HTR-8/SVneo (cell line): ENCODE measurements at places on chromosomes 3 and 15.

- no peak for DNase-seq
These were observed 6.3 kb upstream of the ADAMTS9 start for GRCh38 chr3:64694114-64694513.

DNA sequence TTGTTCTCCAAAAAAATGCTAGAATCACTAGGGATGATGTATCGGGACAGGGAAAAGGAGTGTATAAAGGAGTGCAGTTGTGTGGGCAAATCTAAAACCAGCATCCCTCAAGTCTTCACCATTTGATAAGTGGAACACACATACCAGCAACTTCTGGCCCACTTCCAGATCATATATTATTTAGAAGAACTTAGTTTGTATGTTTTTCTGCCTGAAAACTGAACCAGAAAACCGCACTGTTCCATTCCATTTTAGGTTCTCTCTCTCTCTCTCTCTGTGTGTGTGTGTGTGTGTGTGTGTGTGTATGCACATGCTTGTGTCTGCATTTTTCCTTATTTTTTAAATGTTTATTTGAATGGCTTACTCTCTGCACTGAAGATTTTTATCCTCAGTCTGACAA, 93.5 kb downstream of the SERPINI1 start:
- DNase-seq = no peak

- DNase-seq = no peak
These were observed 30.3 kb downstream of the CDC25A start for GRCh38 chr3:48157950-48158376.

GRCh38 chr3:194985031-194985578, 285.9 kb downstream of the XXYLT1 start:
- no peak for DNase-seq

GRCh38 chr3:28308196-28308595, 40.3 kb upstream of the ZCWPW2 start:
- no peak for DNase-seq

DNA sequence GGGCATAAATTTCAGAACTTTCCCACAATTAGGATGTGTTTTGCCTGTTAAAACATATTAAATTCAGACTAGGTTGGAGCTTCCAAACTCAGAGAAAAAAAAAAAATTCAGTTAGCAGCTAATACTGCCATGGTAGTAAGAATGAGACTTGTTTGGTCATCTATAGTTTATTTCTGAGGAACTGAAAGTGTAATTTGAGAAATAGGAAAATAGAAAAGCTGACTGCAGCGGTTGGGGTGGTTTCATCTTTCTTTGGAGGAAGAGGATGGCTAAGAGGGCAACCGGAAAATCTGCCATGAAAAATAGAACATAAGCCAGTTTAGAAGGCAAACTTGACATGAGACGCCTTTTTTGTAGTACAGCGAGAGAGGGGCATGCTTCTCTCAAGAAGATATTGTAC, 371.2 kb upstream of the ROBO2 start:
- no peak for DNase-seq

GRCh38 chr3:98395101-98395500, 4.6 kb downstream of the OR5K3 start:
- DNase-seq = no peak

DNA sequence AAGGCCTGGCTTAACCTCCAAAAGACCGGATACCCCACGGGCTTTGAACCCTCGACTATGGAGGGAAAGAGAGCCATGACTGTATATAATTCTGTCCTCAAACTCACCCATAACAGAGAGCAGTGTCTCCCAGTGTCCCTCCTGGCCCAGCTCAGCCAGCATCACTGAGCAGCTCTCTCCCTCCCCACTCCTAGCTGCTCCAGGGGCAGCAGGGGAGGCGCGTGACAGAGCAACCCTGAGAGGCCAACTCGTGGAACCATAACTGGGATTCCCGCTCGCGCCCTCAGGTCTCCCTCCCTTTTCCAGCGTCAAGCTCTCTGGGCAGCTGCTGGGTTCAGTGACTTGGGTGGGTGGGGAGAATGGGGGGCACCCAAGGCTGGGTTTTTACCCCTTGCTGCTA, 561 bp upstream of the CPLX3 start:
- DNase-seq = no peak

DNA sequence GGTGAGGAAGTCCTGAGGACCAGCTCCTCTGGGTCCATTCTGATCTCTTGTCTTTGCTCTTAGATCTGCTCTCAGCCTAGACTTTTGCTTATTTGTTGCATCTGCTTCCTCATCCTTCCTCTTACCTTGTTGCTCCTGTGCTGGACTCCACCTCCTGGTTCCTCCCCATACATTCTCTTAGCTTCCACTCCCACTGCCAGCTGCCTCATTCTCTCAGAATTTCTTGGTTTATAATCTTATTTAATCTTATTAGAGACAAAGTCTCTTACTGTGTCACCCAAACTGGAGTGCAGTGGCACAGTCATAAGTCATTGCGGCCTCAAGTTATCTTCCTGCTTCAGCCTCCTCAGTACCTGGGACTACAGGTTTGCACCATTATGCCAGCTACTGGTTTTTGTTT, 68.2 kb upstream of the PSMD6 start:
- DNase-seq = no peak

- DNase-seq = no peak
These were observed 19.2 kb upstream of the MUSTN1 start for GRCh38 chr3:52854013-52854412.

DNA sequence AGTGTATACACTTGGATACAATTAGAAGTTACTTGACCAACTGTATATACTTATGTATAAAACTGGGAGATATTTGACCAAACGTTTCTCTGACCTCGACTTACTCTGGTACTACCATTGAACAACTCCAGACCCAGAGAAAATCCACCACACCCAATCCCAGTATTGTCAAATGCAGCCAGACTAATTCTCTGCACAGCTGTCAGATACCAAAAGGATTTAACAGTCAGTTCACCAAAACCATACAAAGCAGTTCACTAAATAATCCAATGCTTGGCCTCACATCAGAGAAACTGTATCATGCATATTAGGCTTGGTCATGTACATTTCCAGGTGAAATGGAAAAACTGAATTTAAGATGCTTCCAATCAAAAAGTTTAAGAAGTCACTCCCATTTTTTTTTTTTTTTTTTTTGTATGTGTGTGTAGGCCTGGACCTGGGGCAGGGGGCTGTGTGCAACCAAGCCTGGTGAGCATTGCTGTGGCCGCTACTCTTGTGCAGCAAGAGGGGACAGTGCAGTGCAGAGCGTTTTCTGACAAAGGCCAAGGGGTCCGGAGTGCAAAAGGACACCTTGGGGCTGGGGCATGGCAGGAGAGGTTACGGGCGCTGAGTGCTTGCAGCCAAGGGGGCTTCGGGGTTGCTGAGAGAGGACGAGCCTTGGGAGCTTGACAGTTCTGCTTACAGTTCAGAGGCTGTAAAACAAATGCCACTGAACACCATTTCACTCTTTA, 1.4 kb downstream of the TOMM70 start:
- DNase-seq = no peak

DNA sequence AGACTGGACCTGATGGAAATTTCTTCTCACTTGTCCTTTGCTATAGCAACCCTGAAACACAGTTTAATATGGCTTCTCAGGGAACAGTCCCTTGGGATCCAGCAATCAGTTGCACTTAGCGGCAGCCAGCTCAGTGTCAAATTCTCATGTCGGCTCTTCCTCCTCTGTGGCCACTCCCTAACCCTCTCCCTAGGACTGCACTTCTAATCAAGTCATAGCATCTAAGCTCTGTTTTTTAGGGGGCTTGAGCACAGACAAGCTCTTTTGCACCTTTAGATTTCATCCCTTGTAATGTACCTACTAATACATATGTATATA, 250.5 kb upstream of the TLE3 start:
- DNase-seq = no peak

- no peak for DNase-seq
These were observed 227.5 kb upstream of the EPHA3 start for GRCh38 chr3:88879905-88880304.

DNA sequence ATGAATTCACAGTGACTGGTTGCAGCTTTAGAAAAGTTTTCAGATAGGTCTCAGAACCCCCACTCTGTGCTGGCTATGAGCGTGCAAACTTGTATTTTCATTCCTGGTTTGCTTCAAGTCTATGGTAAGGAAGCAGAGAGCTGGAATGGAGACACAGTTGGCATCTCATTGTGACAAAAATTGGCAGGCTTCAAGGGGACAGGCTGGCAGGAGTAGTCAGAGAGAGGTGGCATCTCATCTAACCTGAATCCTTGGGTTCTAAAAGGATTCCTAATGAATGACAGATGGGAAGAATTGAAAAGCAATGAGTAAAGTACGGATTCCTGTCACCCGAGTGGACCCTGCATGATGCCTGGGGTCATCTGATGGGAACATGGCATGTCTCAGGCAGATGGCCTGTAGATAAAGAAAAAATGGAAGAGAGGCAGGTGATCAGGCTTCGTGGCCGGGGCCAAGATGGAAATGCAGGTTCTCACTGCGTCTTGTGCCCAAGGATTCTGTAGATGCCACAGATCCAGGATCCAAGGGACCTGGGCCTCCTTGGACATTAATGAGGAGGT, 89.4 kb upstream of the ABHD17C start:
- DNase-seq = no peak

DNA sequence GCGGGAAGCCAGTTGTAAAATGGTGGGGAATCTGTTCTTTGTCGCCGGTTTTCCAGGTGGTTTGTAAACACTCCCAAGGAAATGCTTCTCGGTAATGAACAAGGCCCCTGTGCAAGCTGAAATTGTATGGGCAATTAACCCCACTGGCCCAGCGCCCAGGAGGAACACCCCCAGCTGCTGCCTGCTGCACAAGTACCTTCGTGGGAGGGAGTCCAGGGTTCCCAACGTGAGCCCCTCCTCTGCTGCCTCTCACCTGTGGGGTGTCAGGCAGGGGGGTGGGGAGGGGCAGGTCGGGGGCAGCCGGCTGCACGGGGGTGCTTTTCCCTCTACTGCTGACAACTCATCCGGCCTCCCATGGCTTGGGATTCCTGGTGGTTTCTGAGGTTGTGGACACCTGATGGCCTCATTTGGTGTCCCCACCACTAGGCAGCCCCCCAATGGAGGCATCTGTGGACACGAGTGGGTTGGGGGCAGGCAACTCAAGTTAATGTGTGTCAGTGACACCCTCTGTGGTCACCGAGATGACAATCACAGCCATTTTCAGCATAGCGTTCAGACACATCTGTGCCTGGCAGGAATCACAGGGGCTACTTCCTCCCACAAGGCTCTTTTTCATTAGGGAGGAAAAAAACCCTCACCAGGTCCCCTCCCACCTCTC, 35.6 kb upstream of the PRR23E start:
- DNase-seq = no peak

DNA sequence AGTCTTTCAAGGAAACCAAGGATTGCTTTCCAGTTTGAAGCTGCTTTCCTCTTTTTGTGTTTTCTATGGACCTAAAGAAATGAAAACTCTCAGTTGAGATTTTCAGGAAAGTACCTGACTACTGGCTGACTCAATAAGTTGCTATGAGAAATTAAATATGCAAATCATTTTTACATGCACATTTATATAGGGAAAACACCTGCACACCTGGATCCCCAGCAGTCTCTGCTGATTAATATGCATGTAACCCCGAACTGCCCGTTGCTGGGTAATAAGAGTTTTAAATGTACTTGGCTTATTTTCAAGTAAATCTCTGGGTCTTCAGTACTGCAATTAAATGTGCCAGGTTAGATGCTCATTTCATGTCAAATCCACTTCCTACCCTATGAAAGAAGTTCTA, 77.2 kb downstream of the KBTBD8 start:
- DNase-seq = no peak

GRCh38 chr3:47761046-47761445, 20.6 kb downstream of the SMARCC1 start:
- no peak for DNase-seq
